Skin of body (tissue), 3 donors: ENCODE measurements at places on chromosomes 3 and 15. TPM values are rescaled to one million over a fixed set of nuclear protein-coding genes. Genes with fewer than 3 reads are reported as not detected.

DNA sequence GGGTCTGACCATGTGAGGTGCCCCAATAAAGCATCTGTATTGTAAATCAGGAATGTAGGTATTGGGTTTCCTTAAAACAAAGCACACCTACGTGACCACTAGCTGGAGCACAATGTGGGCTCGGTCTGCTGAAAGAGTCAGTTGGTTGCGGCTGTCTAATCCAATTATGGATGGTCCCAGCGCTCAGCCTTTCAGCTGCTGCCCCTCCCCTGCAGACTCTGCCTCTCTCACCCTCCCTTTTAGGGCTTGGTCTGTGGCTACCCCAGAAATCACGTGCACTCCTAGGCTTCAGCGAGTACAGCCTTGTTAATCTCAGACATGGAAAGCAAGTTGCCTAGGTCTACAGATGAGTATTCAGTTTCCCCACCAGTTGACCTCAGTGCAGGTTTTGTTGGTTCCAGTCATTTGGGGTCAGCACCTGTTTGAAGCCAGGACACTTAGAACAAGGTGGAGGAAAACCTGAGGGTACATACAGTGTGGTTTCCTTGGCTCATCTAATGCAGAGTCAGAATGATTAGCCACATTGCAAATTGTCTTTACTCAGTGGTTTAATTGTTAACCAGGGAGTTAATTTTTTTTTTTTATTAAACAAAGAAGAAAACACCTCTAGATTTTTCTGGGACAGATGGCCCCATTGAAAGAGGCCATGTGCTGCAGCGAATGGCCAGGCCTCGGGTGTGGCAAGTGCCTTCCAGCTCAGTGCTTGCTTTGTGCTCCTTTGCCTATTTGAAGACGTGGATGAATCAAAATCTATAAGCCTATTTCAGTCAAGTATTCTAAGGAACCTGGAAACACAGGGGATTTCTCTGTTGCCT, 137.7 kb downstream of the IGF1R start:
- no peak for DNase-seq

DNA sequence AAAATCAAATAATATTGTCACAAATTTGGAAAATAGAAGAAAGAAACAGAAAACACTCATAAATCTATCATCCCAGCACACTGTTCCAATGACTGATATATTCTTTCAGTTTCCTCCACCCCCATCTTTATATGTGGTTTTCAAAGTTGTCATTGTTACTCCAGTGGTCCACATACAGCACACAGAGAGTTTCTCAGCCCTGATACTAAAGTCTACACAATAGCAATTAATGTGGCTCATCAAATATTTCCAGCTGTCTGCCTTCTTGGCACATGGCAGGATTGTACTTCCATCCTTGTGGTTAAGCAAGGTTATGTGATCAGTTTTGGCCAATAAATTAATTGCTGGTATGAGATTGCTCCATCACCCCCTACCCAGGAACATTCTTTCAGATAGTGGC, 221.7 kb downstream of the PDCD6IP start:
- DNase-seq: no peak

DNA sequence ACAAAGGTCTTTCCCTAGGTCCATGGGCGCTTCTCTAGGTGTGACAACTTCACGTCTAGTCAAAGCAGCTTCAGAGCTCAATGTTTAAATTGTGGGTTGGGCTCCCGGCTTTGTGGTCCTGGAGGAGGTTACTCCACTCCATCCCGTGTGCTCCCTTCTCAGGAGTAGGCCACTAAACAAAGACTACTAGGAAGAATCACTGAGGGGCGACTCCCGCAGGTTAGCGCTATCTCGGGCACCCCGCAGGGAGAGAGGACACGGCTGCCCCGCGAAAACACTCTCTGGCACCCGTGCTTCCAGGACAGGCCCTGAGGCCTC, 500 bp downstream of the PARP6 start:
- DNase-seq: no peak

DNA sequence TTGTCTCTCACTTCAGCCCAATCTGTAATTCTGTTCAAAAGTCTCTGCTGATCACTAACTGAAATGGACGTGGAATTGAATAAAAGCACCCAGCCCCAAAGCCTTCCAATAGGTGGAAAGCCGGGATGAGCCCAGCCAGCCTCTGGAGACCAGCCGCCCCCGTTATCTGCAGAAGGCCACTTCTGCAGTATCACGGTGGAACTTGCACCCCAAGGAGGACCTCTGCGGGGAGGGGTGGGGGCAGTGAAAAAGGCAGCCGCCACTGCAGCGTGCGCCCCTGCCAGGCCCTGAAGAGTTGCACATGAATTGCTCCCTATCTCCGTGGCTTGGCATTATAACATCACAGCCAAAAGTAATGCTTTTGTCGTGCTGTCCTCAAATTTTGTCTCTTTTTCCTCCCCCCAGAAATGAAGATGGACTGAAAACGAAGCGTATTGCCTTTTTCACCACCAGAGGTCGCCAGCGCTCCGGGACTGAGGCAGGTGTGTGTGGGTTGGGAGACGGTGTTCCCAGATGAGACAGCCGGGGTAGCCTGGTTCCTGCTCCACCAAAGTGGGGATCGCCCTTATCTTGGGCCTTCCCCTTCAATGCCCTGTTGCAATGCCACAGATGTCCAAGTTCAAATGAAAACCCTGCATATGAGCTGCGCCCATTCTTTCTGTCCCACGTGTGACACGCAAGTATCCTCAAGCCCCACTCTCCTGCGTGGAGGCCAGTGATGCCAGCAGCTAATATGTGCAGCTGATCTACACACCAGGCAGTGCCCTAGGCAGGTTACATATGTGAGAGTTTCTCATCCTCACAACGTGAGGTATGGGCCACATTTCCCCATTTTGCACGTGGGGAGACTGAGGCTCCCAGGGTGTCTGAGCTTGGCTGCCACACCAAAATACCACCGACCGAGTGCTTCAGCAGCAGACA, 96.0 kb downstream of the LRRK1 start:
- peak; percentile 38 for DNase-seq

- DNase-seq: no peak
Observed at GRCh38 chr3:167732313-167733065, 2.2 kb downstream of the PDCD10 start.

DNA sequence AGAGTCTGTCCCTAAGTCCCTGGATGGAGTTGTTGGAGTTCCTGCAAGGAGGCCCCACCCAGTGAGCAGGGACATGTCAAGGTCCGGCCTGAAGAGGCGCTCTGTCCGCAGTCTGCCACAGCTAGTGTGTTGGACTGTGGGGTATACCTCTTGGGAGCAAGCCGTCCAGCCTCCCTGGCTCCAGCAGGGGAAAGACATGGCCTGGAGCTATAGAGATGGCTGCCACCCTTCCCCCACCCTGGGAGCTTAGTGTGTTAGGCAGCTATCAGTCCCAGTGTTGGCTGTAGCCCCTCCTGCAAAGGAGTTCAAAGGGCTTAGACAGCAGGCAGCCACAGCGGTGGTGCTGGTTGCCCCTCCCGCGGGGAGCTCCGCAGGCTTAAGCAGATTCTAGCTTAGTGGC, 20.3 kb downstream of the IMPG2 start:
- DNase-seq: no peak

- no peak for DNase-seq
Observed at GRCh38 chr15:55872471-55872870, 120.9 kb downstream of the NEDD4 start.

GRCh38 chr3:175200391-175201095, 341.4 kb downstream of the NAALADL2 start:
- DNase-seq: peak; percentile 25

DNA sequence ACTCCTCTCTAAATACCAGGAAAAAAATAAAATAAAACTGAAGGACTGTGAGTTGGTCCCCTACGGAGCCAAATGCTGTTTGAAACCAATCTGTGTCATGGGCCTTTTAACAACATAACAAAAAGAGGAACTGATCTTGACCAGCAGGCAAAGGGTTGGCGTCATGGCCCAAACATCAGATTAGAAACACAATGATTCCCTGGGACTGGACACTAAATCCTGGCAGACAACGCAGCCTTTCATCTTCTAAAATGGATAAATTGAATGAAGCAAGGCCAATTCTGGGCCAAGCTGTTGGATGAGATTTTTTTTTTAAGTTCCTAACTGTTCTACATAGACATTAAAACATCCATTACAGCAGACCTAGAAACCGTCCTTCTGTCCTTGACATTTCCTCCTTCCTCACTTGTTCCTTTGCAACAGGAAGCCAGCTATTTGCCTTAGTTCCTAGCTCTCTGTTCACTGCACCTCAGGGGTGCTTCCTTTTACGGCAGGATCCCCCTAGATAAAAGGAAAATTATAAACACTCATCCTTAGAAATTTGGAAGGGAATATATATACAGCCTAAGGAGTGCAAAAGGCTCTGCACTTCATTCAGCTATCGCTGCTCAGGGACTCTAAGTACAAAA, 21.6 kb upstream of the TAFA4 start:
- no peak for DNase-seq

The SCN11A gene
- 1.9 TPM for total RNA-seq

The SH3GL3 gene
- 9.5 TPM for total RNA-seq

The FSTL1 gene
- total RNA-seq: 530 TPM
